Occipital lobe (tissue), 3 donors: ENCODE measurements at places on chromosomes 2 and 18. TPM values are rescaled to one million over a fixed set of nuclear protein-coding genes. Genes with fewer than 3 reads are reported as not detected.

GRCh38 chr2:197312186-197312585, 1.6 kb upstream of the ANKRD44 start:
- DNase-seq = no peak

Gene MC2R
- total RNA-seq = not detected

Gene APLF
- total RNA-seq = 12.3 TPM

Gene GPR35
- 0.31 TPM for total RNA-seq

DNA sequence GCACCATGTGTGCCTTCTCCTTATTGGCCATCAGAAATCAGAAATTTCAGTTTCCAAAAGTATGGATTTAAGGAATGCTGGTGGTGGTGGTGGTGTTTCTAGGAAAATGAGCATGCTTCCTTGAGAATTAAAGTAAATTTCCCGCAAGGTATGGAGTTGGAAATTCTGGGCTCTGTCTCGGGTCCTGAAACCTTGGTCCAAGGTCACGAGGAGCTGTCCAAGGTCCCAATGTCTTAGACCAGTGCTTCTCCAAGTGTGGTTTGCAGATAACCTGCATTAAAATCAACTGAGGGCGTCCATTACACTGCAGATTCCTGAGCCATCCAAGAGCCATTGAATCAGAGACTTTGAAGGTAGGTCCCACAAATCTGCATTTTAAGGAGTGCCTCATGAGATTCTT, 210.9 kb upstream of the PKDCC start:
- no peak for DNase-seq

DNA sequence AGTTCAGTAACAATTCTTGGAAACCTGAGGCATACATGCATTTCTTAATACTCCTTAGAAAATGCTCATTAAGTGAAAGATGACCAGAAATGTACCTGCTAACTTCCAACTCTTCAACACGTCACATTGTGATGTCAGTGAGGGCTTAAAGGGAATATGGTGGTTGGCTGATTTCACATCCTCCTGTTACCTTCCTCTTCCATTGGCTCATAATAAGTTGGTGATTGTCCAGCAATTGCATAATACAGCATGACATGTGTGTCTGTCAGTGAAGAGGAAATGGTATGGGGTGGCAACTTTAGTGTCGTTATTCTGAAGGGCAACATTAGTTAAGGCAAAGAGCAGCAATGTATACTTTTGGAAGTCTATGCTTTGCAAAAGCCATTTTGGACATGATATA, 26.0 kb downstream of the PLEK start:
- no peak for DNase-seq

- no peak for DNase-seq
Measured at GRCh38 chr2:146916914-146917313, 927.9 kb upstream of the ACVR2A start.

GRCh38 chr2:127015106-127015910, 91.6 kb downstream of the BIN1 start:
- no peak for DNase-seq

- DNase-seq = no peak
Measured at GRCh38 chr2:201969938-201970785, 63.5 kb upstream of the FZD7 start.

Gene CRYBA2
- not detected for total RNA-seq

DNA sequence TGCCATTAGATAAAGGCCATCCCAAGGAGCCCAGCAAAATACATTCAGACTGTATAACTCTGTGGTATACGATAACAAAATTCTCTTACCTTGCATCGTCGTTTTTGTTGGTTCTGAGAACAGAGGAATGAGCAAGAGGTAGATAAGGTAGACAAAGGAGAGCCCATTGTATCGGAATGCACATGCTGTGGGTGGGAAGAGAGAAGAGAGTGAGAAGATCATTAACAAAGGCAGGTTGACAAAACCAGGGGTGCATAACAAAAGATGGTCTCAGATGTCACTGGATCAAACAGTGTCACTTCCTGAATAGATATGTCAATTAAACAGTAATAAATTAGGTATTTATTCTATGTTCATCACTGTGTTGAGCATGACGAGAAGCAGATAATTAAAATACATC, 83.3 kb downstream of the PIEZO2 start:
- DNase-seq = no peak

Gene DHRS9
- 0.94 TPM for total RNA-seq

Gene NTSR2
- 0.31 TPM for total RNA-seq

DNA sequence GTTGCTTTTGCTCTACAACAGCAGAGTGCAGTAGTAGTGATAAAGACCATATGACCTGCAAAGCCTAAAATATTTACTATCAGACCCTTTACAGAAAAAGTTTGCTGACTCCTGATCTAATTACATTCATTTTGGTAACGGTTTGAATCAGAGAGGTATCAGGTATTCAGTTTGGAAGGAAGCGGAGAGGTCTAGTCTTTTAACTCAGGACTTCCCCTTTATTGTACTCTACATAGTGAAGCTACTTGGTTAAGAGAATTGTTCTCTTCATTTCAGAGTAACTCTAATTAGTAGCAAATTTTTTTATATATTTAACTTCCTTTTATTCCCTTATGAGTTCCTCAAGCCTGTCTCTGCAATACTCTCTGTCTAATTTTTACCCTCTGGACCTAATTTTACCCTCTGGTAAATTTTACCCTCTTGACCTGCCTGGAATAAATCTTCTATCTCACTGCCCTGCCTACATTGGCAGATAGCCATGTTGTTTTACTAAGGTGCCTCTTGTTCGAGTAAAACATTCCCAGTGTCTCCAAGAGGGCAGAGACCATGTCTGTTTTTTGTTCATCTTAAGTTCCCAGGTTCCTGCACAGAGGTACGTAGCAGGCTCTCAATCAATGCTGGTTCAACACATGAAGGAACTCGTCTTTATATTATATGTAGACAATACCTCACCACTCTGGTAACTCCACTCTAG, 170.6 kb downstream of the DNAH6 start:
- DNase-seq = no peak

DNA sequence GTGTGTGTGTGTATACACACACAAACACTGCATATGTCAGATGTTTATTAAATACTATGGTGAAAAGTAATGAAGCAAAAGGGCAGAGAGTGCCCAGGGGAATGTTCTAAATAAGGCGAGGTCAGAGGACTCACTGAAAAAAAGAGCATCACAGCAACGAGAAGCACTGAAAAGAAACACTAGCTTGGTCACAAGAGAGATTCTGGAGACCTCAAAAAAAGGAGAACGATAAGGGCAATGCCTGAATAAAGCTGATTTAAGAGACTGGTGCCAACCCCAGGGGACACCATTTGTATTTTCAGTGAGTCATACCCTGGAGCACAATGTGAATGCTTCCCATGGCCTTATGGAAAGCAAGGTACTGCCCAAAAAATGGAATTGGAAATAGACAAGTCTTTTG, 14.5 kb downstream of the SLC40A1 start:
- no peak for DNase-seq

Gene NEUROD1
- 3.3 TPM for total RNA-seq

- DNase-seq = no peak
Measured at GRCh38 chr2:224363281-224363680, 38.6 kb downstream of the FAM124B start.

DNA sequence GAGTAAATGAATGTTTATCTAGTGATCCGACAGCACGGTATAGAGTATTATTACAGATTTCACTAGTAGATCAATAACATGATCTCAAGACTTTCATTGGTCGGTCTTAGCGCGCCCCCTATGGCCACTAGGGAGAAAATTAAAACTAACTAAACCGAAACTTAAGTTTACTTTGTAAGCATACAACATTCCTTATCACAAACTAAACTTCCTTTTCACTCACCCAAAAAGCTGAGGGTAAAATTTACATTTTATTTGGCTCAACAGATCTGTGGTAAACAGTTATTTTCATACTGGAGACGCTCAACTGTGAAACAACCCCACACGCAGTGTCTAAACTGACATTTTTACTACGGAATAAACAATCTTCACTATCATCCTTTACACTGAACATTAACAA, 215.6 kb upstream of the MAP2 start:
- DNase-seq = no peak

Gene DYNC2LI1
- 41.5 TPM for total RNA-seq

DNA sequence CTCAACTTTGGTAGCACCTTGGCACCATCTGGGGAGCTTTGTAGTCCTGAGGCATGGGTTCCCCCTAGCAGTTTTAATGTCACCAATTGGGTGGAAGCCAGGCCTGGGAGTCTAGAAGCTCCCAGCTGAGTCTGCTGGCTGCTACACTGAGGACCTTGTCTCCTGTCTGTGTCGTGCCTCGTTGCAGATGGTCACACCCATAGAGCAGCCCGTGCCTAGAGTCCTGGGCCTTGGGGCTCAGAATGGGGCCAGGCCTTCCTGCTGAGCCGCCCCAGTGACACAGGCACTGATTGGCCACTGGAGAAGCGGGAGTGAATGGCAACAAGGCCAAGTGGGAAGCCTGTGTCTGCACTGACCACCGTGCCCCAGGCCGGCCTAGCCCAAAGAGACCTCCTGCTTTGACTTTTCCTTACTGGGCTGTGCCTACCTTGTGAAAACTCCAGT, 113.2 kb downstream of the SH3RF3 start:
- no peak for DNase-seq

- no peak for DNase-seq
Measured at GRCh38 chr2:145674705-145675104, 1154.8 kb upstream of the ZEB2 start.

Gene PROKR1
- total RNA-seq = 2.0 TPM

GRCh38 chr2:170396799-170397459, 219.0 kb downstream of the MYO3B start:
- DNase-seq = no peak

Gene TDRD15
- 3.0 TPM for total RNA-seq

Gene TRIB2
- 122 TPM for total RNA-seq

GRCh38 chr2:145724311-145724898, 1204.5 kb upstream of the ZEB2 start:
- DNase-seq = no peak

Gene UGT1A10
- total RNA-seq = not detected

- no peak for DNase-seq
Measured at GRCh38 chr2:36965751-36966369, 476 bp downstream of the STRN start.

DNA sequence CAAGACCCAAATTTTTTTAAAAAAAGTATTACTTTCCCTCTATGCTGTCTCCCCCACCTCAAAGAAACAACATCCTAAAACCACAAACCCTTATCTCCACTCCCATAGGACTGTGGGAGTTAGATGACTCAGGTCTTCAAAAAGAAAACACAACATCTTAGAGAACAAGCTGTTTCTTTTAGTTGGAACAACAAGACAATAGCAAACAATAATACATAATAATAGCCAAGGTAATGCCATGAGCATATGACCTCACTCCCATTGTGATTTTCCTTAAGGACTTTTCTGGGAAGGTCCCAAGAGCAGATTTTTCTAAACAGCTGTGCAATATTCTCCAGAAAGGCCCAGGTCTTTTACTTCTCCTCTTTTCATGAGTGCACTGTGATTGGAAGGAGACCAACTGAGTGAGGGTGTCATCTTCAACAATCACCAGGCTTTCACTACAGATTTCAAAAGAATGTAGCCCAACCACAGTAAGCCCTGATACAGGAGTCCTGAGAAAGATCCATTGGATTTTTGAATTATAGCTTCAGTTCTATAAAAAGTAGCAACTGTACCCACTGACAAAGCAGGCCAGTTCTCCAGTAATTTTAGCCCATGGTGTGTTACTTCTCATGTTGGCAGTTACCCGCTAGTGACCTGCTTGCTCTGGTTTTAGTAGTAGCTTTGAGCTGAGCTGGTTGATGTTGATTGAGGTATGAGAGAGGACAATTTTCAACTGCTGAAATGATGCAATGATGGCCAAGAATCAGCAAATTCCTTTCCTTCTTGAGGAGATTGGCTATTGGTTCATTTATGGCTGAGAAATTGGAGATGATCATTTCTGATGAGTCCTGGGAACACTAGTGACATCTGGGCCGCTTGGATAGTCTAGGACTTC, 144.5 kb upstream of the TCF4 start:
- no peak for DNase-seq

GRCh38 chr2:28962505-28962904, 18.6 kb upstream of the TOGARAM2 start:
- DNase-seq = no peak

GRCh38 chr2:97966545-97967215, 29.1 kb downstream of the TMEM131 start:
- DNase-seq = no peak

- DNase-seq = no peak
Measured at GRCh38 chr2:224038049-224038829, 847 bp downstream of the SERPINE2 start.

- DNase-seq = no peak
Measured at GRCh38 chr2:64789466-64790320, 136.0 kb upstream of the SERTAD2 start.

DNA sequence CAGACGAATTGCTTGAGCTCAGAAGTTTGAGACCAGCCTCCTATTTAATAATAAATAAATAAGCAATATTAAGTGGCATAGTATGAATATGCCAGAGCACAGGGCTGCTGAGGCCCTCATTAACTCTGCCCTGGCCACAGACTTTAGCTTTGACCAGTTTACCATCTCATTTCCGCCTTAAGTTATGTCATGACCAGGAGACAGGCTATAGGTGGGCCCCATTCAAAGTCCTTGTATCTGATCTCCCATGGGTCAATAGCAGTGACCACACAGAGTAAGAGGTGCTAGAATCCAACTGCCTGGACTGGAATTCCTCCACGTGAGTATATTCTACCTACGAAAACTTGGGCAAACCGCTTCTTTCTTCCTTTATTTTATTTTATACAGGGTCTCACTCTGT, 13.4 kb upstream of the ASXL2 start:
- no peak for DNase-seq

GRCh38 chr2:73142937-73143336, 30.2 kb upstream of the RAB11FIP5 start:
- no peak for DNase-seq

- DNase-seq = no peak
Measured at GRCh38 chr18:76905821-76906220, 83.5 kb downstream of the ZNF236 start.

GRCh38 chr2:12506846-12507245, 209.9 kb upstream of the TRIB2 start:
- no peak for DNase-seq

Gene CAPG
- 11.1 TPM for total RNA-seq

DNA sequence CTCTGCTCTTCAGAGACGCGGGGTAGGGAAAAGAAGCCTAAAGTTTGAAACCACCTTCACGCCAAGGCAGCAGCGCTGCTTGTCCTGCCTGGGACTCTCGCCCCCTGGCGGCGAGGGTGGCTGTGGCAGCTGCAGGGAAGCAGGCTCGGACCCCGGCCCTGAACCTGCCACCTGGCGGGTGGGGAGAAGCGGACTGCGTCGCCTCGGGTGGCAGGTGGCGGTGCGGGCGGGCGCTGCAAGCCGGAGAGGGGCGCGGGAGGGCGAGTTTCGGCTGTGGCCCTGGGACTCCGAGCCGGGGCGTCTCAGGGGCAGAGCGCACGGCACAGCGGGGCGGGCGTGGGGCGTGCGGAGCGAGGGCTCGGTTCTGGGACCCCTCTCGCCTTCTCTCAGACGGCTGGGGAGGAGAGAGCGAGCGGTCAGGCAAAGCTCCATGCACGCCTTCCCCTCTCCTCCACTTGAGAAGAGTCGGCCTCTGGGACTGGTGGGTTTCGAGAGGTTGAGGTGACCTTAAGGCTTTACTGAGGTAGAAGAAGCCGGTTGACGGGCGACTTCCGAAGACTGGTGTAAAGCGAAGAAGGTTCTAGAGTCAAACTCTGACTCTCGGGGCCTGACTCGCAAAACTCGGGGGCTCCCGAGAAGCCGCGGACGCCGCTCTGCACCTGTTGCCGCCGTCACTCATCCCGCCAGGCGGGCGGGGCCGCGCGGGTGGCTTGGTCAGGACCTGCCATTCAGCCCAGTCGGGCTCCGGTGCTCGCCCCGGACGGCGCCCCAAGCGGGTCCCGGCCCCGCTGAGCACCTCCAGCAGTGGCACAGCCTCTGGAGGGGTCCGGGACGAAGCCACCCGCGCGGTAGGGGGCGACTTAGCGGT, 1.1 kb upstream of the BOLL start:
- DNase-seq = no peak

GRCh38 chr2:160068906-160069305, 6.5 kb upstream of the PLA2R1 start:
- no peak for DNase-seq
